Hematopoietic multipotent progenitor cell treated with erythropoietin and hydrocortisone succinate and interleukin-3 and kit ligand, for 8 days (in vitro differentiated cells): ENCODE measurements at places on chromosomes 16 and 17.
A peak's percentile ranks its signal among the peaks of the same experiment; 100 is the strongest.

DNA sequence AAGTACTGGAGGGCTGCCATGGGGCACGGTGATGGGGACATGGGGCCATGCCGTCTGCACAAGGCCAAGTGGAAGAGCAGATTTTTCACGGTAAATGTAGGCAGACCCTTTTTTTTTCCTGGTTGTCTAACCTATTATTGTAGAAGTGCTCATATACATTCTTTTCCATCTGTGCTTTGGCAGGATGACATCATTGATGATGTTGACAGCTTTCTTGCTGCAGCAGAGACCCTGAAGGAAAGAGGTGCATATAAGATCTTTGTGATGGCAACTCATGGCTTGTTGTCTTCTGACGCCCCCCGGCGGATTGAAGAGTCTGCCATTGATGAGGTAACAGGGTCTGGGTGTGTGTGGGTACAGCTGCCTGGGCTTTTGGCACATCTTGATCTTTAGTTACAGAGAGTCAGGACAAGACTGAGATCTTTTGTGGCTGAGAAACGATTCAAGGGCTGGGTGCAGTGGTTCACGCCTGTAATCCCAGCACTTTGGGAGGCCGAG, 23.3 kb upstream of the SLC5A10 start:
- peak; percentile 16 for DNase-seq

GRCh38 chr17:68854452-68854851, 100.7 kb downstream of the ABCA8 start:
- DNase-seq, result no peak

DNA sequence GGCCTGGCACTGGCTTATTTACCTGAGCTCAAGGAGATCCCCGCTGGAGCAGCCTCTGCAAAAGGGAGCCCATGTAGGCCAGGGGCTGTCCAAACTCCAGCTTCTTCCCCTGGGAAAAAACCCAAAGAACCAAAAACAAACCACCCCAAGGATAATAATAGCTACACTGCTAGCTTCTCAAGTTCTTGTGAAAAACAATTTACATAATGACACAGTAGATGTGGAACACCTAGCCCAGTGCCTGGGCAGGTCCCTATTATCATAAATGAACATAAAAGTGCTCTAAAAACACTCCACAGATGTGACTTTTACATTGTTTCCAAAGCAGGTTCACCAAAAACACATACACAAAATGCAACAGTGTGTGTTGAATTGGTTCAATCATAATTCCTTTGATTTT, 27.3 kb downstream of the CENPV start:
- DNase-seq, result no peak

DNA sequence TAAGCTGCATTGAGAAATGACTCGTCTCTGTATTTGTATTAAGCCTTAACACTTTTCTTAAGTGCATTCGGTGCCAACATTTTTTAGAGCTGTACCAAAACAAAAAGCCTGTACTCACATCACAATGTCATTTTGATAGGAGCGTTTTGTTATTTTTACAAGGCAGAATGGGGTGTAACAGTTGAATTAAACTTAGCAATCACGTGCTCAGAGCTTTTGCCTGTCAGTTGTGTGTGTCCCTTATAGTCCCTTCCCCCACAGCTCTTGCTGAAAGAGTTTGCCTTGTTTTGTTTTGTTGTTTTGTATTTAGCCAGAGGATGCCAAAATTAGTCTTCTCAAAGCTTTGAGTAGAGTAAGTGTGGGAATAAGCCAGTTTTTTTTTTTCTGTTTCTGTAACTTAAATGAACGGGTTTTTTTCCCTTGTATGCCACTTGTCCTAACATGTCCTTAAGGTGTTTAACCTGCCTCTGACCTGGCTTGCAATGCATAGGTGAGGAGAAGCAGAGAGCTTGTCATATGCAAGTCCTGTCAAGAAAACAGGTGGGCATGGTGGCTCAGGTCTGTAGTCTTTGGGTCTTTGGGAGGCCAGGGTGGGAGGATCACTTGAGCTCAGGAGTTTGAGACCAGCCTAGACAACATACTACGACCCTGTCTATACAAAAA, 4.6 kb upstream of the MAPK8IP3 start:
- no peak for DNase-seq

GRCh38 chr17:55442462-55442861, 20.8 kb upstream of the MMD start:
- DNase-seq, result no peak
